ENCODE measurements at places on chromosomes 1 and 21. TPM values are rescaled to one million over a fixed set of nuclear protein-coding genes. Genes with fewer than 3 reads are reported as not detected.
A peak's percentile ranks its signal among the peaks of the same experiment; 100 is the strongest.

GRCh38 chr1:175138579-175138978 is 54.0 kb downstream of the KIAA0040 start:
- no peak for DNase-seq

The KRTAP21-2 gene
- not detected for polyA plus RNA-seq

- no peak for DNase-seq
Measured at GRCh38 chr1:156848461-156849150, 10.3 kb downstream of the INSRR start.

The CHIA gene
- not detected for polyA plus RNA-seq

GRCh38 chr1:81695741-81696140 is 105.0 kb upstream of the ADGRL2 start:
- no peak for DNase-seq

The TRAF3IP3 gene
- 3.3 TPM for polyA plus RNA-seq

- no peak for DNase-seq
Measured at GRCh38 chr1:108064255-108064654, 99.3 kb upstream of the VAV3 start.

The HPDL gene
- polyA plus RNA-seq: 1.0 TPM

DNA sequence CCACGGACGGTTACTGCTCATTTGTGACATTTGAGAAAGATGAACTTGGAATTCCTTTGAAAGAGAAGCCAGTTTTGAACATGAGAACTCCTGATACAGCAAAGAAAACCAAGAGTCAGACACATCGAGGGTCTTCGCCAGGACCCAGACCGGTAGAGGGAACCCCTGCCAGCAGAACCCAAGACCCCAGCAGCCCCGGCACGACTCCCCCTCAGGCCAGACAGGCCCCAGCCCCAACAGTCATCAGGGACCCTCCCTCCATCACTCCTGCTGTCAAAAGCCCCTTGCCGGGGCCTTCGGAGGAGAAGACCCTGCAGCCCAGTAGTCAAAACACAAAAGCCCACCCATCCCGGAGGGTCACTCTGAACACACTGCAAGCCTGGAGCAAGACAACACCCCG is 27.7 kb downstream of the CHAF1B start:
- no peak for DNase-seq

DNA sequence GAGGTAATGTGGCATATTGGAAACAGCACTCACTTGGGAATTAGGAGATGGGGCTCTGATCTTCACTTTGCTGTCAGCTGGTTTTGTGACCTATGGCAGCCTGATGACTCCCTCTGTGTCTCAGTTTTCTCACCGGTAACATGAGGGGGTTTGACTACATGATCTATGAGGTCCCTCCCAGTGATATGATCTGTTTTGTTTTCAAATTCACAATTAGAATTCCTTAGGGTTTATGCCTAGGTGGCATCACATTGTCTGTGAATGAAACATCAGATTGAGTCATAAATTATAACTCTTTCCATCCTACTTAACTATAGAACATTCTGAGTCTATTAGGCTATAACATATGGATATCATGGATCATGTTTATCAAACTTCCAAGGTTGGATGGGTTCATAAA is 386.6 kb downstream of the PTBP2 start:
- no peak for DNase-seq

DNA sequence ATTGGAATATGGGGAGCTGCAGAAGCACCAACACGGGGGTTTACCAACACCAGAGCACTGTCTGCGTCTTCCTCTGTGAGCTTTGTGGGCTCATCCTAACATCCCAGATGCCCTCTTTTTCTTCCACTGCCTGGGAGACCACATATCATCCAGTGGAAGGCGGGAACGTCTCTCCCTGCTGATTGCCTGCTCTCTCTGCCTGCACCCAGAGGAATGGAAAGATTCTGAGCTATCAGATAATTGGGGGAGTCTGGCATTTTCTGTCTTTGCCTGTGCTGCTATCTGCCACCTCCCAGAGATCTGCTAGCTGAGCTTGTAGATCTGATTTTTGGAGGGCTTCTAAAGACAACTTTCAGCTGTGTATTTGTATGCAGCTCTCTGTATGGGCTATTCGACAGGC is 166.2 kb upstream of the PLXNA2 start:
- no peak for DNase-seq

DNA sequence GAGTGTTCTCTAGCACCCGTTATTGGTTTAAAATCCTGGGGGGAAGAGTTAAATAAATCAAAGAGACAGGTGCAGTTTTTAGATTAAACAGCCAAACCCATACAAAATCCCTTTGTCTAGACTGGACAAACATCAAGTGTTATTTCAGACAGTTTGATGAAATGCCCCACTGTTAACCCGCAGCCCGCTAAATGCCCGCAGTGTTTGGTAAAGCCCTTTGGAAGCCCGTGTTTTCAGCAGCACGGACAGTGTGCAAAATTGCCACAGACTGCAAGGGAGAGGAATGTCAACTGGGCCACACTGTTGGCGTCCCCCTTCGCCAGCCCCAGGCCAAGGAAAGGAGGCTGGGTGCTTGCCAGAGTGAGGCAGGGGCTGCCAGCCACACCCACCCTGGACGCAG is 26.6 kb downstream of the AJAP1 start:
- DNase-seq: no peak

- DNase-seq: no peak
Measured at GRCh38 chr1:38296047-38296446, 249.5 kb upstream of the POU3F1 start.

GRCh38 chr1:70554341-70554740 is 143.3 kb downstream of the CTH start:
- DNase-seq: peak; percentile 20

- no peak for DNase-seq
Measured at GRCh38 chr1:59027177-59027576, 243.3 kb upstream of the JUN start.

- no peak for DNase-seq
Measured at GRCh38 chr21:22795644-22796043, 1797.4 kb downstream of the NCAM2 start.

The ZFP69 gene
- 8.0 TPM for polyA plus RNA-seq

All from muscle of arm (tissue), 14 donors.